NCI-H1048 (cell line): ENCODE measurements at places on chromosomes 1 and 21.

GRCh38 chr1:100164216-100164615 is 13.8 kb downstream of the LRRC39 start:
- no peak for DNase-seq

DNA sequence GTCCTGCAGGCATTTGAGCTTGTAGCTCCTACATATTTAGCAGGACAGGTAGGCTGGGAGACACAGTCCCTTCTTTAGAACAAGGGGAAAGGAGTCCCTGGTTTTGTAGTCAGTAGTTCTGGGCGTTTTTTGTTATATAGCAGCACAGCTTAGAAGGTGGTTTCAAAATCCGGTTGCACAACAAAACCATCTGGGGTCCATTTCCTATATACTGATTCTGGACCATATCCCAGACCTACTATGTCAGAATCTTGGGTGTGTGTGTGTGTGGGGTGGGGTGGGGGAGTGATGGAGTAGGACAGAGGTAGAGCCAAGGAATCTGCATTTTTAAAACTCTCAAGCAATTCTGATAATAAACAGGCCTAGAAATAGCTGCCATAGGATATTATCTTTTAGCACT is 21.6 kb downstream of the METTL13 start:
- no peak for DNase-seq

DNA sequence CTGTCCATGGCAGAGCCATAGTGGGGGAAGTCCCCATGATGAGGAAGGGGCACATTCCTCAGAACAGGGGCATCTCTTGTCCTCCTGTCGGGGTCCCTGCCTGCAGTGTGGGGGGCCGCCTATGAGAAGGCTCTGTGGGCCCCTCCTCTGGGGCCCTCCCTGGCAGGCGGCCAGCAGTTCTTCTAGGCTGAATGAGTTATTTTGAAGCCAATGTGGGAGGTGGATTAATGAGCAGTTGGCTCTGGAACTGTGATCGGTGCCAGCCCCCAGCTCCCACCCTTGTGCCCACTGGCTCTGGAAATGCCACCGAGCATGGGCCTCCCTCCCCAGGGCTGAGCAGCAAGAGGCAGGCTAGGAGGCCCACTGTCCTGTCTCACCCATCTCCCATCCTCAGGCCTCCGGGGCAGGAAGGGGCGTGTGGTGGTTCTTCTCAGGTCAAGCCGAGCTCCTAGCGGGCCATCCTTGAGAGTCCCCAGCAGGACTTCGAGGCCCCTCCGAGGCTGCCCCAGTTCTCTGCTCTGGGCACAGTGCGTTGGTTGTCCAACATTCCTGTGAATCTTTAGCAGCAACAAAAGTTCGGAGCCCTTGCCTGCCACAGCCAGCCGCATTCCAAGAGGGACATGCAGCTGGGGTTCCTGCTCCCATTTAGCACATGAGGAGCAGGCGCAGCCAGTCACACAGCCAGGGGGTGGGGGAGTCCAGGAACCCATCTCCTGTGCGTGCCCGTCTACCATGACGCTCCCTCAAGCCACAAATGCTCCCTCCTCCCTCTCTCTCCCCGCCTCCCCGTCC is 57.2 kb downstream of the EDN2 start:
- DNase-seq: no peak

DNA sequence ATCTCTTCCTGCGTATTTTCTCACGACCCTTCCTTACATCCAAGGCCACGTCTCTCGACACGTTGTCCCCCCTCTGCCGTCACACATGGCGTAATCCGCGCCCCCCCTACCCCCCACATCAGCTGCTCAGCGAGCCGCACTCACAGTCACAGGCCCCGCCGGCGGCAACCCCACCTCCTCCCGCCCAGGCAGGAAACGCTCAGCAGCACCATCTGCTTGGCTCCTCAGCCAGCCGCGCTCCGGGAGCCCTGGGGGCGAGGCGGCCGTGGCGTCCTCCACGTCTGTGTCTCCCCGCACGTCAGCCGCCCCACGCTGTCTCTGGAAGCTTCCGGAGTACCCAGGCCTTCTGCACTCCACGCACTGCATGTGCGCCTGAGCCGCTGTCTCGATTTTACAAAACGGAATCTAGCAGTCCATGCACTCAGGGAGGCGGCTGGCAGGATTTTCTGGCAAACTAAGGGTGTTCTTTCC is 64.6 kb downstream of the SIK1 start:
- DNase-seq: no peak

DNA sequence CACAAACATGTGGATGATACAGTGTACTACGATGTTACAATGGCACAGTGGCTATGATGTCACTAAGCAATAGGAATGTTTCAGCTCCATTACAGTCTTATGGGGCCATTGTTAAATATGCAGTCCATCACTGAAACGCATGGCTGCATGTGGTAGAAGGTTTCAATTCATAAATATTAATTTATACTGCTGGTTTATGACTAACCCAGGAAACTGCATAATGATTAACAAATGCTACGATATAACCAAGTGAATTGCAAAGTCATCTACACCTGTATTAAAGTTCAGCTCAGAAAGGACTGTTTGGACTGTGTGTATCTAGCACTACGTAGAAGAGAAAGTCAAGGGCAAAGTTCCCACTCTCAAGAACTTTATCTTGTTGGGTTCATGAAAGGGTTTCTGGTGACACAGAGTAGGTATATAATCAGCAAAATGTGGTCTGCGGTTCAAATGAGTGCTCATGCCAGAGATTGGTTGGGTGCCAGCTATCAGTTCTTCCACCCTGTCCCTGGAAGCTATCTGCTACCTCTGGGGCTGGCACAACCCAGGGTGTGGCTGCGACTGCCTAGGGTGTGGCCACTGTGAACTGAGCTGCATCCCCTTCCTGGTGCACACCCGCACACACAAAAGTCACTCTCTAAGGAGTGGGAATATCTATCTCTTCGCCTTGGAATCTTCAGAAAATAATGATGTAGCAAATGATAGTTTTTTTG is 14.8 kb downstream of the MGST3 start:
- DNase-seq: no peak

DNA sequence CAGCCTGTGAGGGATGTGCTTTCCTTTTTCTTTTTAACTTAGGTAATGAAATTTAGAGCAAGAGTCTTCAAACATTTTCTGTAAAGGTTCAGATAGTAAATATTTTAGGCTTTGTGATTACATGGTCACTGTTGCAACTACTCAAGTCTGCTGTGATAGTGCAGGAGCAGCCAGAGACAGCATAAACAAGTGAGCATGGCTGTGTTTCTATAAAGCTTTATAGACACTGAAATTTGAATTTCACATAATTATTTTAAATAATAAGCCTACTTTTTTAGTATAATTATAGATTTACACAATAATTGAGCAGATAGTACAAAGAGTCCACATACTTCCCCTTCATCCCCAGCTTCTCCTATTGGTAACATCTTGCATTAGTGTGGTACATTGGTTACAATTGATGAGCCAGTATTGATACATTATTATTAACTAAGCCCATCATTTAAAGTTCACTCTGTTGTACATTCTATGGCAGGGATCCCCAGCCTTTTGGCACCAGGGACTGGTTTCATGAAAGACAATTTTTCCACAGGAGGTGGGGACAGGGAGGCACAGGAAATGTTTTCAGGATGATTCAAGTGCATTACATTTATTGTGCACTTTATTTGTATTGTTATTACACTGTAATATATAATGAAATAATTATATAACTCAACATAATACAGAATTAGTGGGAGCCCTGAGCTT is 3.0 kb downstream of the ATF6 start:
- DNase-seq: no peak

GRCh38 chr1:214747050-214747635 is 144.1 kb downstream of the CENPF start:
- DNase-seq: no peak

- no peak for DNase-seq
Measured at GRCh38 chr1:170445096-170445495, 86.9 kb upstream of the GORAB start.

DNA sequence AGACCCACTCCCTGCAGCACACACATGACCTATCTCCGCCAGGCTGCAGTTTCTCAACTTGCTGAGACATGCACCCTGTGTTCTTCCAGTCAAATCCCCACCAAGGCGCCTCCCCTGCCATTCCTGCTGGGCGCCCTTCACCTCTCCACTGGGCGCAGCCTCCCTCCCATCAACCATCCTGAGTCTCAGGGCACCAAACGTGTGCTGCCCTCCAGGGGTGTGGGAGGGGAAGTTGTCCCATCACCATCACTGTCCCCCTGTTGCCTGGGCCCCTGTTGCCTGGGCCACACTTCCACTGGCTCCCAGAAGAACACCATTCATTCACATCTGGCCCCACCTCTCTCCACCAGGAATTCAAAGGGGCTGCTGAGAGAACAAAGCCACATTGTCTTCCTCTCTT is 44.9 kb upstream of the EFHD2 start:
- DNase-seq: no peak

GRCh38 chr1:74811436-74812179 is 78.7 kb downstream of the TYW3 start:
- DNase-seq: peak; percentile 7

DNA sequence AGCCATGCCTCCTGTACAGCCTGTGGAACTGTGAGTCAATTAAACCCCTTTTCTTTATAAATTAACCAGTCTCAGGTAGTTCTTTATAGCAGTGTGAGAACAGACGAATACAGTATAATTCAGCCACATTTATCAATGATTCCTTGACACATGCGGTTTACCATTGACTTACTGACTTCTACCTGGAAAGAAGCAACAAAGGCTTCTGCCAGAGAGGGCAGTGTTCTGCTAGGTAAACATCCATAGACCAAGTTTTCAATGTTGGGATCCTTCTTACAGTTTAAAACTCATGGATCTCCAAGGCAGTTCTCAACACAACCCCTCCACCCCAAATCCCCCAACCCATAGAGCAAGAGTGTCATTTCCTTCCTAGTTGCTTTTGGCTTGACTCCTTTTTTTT is 150.6 kb downstream of the ZNF648 start:
- DNase-seq: no peak

DNA sequence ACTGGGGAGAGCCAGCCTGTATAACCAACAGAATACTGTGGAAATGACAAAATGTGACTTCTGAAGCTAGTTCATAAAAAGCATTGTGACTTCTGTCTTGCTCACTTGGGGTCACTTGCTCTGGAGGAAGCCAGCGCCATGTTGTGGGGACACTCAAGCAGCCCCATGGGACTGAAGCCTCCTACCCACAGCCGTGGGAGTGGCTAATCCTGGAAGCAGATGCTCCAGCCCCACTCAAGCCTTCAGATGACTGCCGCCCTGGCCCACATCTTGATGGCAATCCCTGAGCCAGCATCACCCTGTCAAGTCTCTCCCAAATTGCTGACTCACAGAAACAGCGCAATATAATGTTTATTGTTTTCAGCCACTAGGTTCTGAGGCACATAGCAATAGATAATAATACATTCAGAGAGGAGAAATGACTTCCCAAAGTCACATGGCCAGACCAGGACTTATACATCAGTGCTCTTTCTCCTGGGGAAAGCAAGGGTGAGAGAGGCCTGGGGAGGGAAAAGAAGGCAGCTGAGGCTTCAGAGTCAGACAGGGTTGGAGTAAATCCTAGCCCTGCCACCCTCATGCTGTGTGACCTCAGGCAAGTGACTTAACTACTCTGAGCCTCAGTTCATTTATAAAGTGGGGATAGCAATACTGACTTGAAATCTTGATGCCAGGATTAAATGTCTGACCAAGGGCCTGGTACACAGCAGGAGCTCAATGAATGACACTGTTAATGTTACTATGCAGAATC is 5.0 kb upstream of the TNFRSF8 start:
- no peak for DNase-seq

DNA sequence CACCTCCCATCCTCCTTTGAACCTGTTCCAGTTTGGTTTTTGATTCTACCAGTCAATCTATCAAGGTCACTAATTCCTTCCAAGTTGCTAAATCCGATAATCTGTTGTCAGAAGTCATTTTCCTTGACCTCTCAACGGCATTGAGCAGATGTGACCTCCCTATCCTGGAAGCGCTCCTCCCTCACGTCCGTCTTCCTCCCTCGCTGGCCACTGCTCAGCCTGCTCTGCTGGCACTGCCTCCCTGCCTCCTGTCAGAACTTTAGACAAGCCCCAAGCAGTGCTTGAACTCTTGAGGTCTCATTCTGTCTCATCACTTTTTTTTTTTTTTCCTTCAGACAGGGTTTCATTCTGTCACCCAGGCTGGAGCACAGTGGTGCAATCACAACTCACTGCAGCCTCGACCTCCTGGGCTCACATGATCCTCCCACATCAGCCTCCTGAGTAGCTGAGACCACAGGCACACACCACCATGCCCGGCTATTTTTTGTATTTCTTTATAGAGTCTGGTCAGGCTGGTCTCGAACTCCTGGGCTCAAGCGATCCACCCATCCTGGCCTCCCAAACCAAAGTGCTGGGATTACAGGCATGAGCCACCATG is 4.4 kb upstream of the ACOT7 start:
- DNase-seq: no peak

- no peak for DNase-seq
Measured at GRCh38 chr1:190353538-190354101, 124.0 kb downstream of the BRINP3 start.

DNA sequence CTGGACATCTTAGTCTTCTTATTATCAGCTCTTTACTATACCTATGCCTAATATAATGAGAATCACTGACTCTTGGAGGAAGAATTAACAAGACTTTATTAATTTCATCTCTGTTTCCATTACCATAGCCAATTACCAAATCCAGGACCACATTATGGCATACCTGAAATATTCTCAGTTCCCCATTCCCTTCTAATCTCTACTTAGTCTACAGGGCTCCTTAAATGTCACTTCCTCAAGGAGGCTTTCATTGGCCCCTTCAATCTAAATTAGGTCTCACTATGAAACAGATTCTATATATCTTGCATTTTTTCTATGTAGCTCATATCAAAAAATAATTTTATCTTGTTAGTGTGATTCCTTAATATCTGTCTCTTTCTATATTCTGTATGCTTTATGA is 371.2 kb downstream of the PTBP2 start:
- DNase-seq: no peak

GRCh38 chr1:115343200-115343737 is 5.2 kb upstream of the NGF start:
- DNase-seq: no peak

DNA sequence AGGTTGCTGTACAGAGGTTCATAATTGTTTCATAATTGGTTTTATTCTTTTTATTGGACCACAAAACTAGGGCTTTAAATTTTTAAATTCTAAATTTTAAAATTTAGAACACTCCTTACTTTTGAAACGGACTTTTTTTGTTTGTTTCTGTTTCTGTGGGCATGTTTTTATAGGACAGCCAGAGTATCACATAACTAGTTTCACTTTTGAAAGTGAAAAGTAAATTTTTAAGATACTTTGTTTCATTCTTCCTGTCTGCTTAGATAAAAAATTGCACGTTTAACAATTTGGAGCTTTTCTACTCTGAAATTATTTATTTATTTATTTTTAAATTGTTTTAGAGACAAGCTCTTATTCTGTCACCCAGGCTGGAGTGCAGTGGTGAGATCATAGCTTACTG is 29.7 kb downstream of the MDM4 start:
- no peak for DNase-seq

- no peak for DNase-seq
Measured at GRCh38 chr21:36646011-36646410, 52.9 kb upstream of the SIM2 start.

GRCh38 chr1:2350501-2350900 is 40.9 kb downstream of the MORN1 start:
- no peak for DNase-seq

- no peak for DNase-seq
Measured at GRCh38 chr1:156097499-156098178, 15.4 kb upstream of the MEX3A start.

GRCh38 chr1:243726806-243727502 is 123.1 kb downstream of the AKT3 start:
- no peak for DNase-seq
